ENCODE measurements at places on chromosomes 6 and 20.

- DNase-seq, result peak; percentile 3
Measured at GRCh38 chr6:47733879-47734558, 35.6 kb downstream of the ADGRF4 start.

GRCh38 chr6:151493804-151494234 lies at the start of gene CCDC170:
Gene CCDC170 (plus strand): TSS chr6:151494017. CDS start chr6:151494129, 112 bp downstream.
- DNase-seq, result no peak

DNA sequence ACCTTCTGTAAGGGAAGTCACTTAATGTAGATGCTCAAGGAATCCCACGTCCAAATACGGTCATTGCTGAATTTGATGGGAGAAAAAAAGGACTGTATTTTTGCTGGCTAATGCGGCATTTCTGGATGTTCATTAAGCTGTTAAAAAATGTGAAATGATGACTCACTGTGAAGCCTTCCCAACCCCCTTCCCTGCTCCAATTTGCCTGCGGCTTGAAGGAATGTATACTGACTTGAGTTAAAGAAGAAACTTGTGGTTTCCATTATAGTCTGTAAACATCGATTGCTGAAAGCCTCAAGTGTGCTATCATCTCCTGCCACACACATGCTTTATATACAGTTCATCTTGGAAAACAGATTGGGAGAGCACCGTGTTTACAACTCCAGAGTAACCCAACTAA lies 249.1 kb upstream of the JAG1 start:
- no peak for DNase-seq

DNA sequence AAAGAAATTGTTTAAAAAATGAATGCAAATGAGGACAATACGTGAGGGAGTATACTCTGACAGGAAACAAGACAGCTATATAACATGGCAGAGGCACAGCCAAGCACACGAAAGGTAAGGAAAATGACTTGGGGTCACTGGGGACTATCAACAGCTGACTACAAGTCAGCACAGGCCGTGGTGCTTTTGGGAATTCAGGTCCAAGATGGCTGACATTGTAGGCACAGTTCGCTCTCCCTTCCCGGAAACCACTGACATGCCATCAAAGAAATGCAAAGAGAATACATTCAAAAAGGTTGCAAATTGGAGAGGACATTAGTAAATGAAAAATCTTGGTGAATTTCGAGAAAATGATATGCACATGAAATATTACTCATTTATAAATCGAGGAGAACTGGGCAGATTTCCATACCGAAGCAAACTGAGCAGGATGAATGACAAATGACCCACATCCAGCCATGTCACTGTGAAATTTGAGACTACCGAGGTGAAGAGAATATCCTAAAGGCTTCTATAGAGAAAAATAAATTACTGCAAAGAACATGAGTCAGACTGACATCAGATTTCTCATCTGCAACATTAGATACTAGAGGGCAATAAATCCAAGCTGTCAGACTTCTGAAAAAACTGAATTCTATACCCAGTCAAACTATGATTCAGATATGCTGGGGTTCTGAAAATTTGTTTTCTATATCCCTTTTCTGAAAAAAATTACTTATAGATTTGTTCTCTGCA lies 391.1 kb downstream of the BTBD9 start:
- no peak for DNase-seq

DNA sequence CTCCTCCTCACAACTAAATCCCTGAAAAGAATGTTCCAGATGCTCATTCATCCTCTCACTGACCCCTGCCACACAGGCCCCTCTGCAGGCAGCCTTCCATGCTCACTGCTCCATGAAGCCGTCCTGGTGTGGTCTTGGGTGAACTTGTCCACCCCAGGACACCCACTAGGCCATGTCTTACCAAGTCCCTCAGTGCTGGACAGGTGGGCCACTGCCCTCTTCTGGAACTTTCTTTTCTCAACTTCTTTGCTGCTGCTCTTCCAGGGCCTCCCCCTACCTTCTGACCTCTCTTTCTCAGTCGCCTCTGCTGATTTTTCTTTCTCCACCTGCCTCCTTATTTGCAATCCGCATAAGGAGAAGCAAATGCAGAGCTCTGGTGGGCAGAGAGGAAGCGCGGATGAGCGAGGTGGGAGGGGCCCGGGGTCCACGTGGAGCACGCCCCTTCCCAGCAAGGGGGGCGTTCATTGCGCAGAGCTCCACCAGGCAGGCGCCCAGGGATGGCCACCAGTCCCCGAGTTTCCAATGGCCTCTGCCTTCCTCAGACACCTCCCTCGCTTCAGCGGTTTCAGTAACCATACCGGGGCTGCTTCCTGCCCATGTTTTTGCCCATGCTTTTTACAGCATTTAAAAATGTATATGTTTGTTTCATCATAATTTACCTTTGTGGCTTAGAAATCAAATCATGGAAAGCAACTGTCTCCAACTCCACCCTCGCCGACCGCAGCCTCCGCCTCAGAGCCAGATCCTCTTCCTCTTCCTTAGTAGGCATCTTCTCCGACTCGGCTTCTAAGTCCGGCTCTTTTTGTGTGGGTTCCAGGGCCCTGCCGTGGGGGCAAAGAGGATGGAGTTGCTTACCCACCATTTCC lies 129.6 kb downstream of the ZDHHC14 start:
- peak; percentile 53 for DNase-seq

- no peak for DNase-seq
Measured at GRCh38 chr6:50716899-50717509, 3.7 kb downstream of the TFAP2D start.

GRCh38 chr6:23097566-23097965 lies 528.2 kb downstream of the HDGFL1 start:
- DNase-seq, result no peak

- no peak for DNase-seq
Measured at GRCh38 chr6:105920071-105920470, 166.1 kb upstream of the PRDM1 start.

DNA sequence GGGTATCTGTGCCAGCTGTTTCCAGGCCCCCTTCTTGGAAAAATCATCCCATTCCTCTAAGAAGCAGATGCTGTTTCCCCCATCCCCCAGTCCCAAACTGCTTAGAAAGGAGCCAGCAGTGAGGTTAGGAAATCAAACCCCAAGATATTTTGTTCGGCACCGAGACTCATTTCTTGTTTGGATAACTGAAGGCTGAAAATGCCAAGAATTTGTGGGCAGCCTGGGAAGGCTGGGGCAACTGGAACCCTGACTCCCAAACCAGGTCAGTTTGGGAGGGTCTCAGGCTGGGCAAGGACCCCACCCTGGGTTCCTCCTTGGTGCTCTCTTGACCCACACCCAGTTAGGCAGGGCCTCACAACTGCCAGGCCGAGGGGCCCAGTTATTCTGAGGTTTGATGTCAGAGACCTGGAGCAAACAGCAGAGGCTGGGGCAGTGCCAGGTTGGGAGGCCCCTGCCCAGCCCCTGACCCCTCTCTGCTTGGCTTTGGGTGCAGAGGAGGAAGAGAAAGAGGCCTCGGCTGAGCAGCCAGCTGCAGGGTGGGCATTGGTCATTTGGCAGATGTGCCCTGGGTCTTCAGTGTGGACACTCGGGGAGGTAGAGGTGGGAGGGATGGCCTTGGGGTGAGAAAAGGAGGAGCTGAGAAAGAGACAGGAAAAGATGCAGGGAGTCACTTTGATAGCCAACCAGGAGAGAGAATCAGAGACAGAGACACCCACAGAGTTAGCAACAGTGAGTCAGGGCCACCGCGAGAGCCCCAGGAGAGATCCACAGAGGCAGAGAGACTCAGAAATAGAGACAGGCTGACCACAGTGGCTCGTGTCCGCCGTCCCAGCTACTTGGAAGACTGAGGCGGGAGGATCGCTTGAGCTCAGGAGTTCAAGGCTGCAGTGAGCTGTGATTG lies 5.0 kb downstream of the ANGPT4 start:
- DNase-seq, result no peak

DNA sequence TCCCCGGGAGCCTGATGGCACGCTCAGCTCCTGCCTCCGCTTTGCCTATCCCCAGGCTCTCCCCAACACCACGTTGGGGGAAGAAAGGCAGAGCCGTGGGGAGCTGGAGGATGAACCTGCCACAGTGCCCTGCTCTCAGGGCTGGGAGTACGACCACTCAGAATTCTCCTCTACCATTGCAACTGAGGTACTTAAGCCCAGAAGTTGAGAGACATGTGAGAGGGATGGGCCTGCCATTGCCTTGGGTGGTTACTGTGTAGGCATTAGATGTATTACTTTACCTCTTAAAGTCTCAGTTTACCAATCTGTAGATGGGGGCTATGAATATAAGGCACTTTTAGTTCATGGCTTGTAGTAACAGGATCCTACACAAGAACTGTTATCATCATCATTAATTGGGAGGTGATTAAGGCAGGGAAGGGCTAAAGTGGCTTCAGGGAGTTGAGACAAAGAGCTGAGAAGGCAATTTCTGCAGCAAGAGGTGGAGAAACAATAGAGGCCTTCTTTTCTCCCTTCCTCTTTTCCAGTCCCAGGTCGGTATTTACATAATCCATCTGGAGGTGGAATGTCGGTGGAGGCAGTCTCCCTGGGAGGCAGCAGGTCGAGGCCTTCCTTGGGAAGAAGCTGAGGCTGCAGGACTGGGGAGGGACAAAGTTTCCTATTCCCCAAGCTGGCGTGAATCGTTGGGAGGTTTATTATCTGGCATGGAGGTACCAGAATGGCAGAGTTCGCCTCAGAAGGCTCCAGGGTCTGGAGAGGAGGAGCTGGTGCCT lies 691 bp downstream of the SLC22A7 start:
- DNase-seq, result no peak

DNA sequence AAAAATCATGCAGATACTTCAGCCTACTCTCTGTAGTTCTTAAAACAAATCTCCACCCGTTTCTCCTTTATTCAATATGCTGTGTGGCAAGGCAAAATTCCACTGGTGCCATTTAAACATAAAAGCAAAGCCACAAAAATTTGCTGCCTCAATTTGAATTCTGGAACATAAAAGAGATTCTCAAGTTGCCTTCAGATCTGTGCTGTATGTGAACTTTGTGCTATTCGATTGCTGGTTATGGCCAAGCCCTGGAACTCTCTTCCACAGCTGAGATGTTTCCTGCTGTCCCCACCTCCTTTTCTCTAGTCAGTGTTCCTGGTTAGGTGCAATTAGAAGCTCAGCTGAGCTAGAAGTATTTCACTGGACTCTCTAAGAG lies 395.3 kb upstream of the BTBD3 start:
- no peak for DNase-seq

GRCh38 chr6:170100046-170100445 lies 190.8 kb downstream of the DLL1 start:
- no peak for DNase-seq

- DNase-seq, result no peak
Measured at GRCh38 chr20:62350098-62350628, 16.9 kb downstream of the LAMA5 start.

GRCh38 chr6:45494416-45495135 lies 116.8 kb upstream of the SUPT3H start:
- DNase-seq, result peak; percentile 63

GRCh38 chr20:43514648-43514999 lies 7.1 kb downstream of the L3MBTL1 start:
- DNase-seq, result no peak

- DNase-seq, result no peak
Measured at GRCh38 chr6:2187826-2188225, 57.6 kb downstream of the GMDS start.

DNA sequence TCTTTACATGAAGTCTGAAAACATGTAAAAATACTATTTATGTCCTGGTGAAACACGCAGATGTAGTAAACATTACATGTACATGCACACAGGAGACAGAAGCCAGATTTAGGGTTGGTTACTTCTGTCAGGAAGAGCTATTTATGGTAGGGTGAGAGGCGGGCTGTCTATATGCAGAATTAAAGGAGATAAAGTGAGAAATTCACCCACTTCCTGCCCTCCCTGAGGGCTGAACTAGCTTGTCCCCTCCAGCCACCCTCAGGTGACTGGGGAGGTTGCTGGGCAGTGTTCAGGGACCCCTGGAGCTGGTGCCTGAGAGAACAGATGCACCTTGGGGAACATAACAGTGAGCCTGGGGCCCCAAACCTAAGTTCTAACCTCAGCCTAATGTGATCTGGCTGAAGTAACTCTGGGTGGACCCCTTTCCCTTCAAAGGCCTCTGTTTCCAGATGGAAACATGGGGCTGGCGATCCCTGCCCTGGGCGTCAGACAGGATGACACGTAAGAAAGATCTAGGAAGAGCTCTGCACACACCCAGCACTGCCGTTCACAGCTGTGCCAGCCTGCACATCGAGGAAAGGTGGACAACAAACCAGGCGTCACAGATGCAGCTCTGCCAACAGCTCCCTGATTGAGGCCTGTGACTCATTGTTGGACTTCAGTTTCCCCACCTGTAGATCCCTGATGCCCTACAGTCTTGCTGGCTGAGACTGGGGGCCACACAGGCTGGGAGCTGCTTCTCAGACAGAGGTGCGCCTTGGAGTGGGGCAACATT lies 1.3 kb downstream of the PI16 start:
- DNase-seq, result no peak

DNA sequence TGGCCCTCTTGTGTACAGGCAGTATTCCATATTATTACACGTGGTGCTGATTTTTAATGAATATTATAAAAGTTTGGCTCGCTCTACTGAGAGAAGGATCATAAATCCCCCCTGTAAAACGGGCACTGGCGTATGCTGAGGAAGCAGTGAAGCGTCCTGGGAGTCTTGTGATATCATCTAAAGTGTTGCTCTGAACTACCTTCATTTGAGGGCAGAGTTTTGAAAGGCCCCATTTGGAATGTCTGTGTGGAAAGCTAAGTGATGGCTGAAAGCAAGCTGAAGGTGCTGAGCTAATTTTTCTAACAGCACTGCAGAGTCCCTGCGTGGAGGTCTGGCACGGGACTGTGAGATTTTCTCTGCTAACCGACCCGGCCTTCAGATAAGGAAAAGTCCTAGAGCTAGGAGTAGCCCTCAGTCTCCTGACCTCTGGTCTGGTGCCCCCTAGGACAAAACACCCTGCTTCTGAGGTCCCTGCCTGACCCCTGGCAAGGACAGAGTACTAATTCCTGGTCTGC lies 1.3 kb upstream of the BACH2 start:
- DNase-seq, result no peak

Data from HL-60 (cell line).